ENCODE measurements at places on chromosomes 6 and 20.

DNA sequence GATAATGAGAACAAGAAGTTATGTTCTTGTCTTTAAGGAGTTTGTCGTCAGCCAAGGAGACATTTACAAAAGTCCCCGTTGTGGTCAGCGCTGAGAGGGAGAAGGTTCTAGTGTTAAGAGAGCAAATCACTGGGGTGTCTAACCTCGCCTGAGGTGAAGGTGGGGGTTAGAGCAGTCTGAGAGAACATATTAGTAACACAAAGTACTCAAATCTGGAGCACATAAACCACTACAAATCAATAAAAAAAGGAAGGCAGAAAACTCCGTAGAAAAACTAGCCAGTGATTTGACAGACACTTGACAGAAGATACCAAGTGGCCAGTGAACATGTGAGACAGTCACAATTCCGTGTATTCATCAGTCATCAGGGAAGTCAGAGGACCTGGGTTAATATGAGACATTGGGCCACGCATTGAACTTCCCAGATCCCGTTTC is 45.4 kb downstream of the CDS2 start:
- H3K27me3 ChIP-seq = no peaks in the 10 kb centered on the region
- no peaks in the 10 kb centered on the region for H3K4me1 ChIP-seq
- peak overlapping the region; percentile 47 for H3K27ac ChIP-seq
- H3K4me3 ChIP-seq = no peak overlapping the region

GRCh38 chr6:161634916-161635315 is 361.1 kb upstream of the AGPAT4 start:
- H3K4me1 ChIP-seq = no peaks in the 10 kb centered on the region
- H3K27me3 ChIP-seq = no peaks in the 10 kb centered on the region
- no peak overlapping the region for H3K27ac ChIP-seq
- DNase-seq = no peak
- H3K36me3 ChIP-seq = no peaks in the 10 kb centered on the region
- H3K4me3 ChIP-seq = no peak overlapping the region

- no peak overlapping the region for H3K4me3 ChIP-seq
- H3K36me3 ChIP-seq = no peaks in the 10 kb centered on the region
- no peak for DNase-seq
Measured at GRCh38 chr6:145842693-145843546, 28.3 kb upstream of the FBXO30 start.

- H3K36me3 ChIP-seq = no peaks in the 10 kb centered on the region
- H3K27ac ChIP-seq = peak overlapping the region; percentile 29
- peaks cover under 1% of the 10 kb centered on the region for H3K4me1 ChIP-seq
- H3K4me3 ChIP-seq = no peak overlapping the region
Measured at GRCh38 chr20:35151736-35152135, 4.6 kb upstream of the EDEM2 start.

- no peaks in the 10 kb centered on the region for H3K36me3 ChIP-seq
- H3K4me1 ChIP-seq = no peaks in the 10 kb centered on the region
- no peak overlapping the region for H3K27ac ChIP-seq
- no peaks in the 10 kb centered on the region for H3K27me3 ChIP-seq
- no peak overlapping the region for H3K4me3 ChIP-seq
Measured at GRCh38 chr6:37303891-37304503, 46.1 kb upstream of the TMEM217 start.

GRCh38 chr6:137780447-137781034 is 86.5 kb upstream of the TNFAIP3 start:
- H3K36me3 ChIP-seq = no peaks in the 10 kb centered on the region
- H3K27me3 ChIP-seq = no peaks in the 10 kb centered on the region
- H3K4me3 ChIP-seq = no peak overlapping the region
- no peak for DNase-seq
- H3K27ac ChIP-seq = peak overlapping the region; percentile 12
- no peaks in the 10 kb centered on the region for H3K4me1 ChIP-seq

- no peak overlapping the region for H3K27ac ChIP-seq
- no peak overlapping the region for H3K4me3 ChIP-seq
- no peak for DNase-seq
- H3K4me1 ChIP-seq = no peaks in the 10 kb centered on the region
- H3K27me3 ChIP-seq = peaks cover 6% of the 10 kb centered on the region
Measured at GRCh38 chr6:146065690-146066089, 36.8 kb downstream of the GRM1 start.

- H3K4me1 ChIP-seq = no peaks in the 10 kb centered on the region
- H3K27ac ChIP-seq = no peak overlapping the region
- H3K4me3 ChIP-seq = no peak overlapping the region
- H3K27me3 ChIP-seq = no peaks in the 10 kb centered on the region
Measured at GRCh38 chr6:133774356-133774755, 114.6 kb upstream of the TCF21 start.

- no peaks in the 10 kb centered on the region for H3K4me1 ChIP-seq
- no peak overlapping the region for H3K27ac ChIP-seq
- no peak overlapping the region for H3K4me3 ChIP-seq
- no peak for DNase-seq
Measured at GRCh38 chr6:146526192-146526591, 17.4 kb upstream of the RAB32 start.

- peaks cover 3% of the 10 kb centered on the region for H3K4me1 ChIP-seq
- H3K27me3 ChIP-seq = no peaks in the 10 kb centered on the region
- no peak for DNase-seq
- H3K27ac ChIP-seq = no peak overlapping the region
- H3K4me3 ChIP-seq = no peak overlapping the region
Measured at GRCh38 chr20:9354579-9354978, 159.8 kb upstream of the LAMP5 start.

GRCh38 chr20:19375801-19376200 is 163.4 kb downstream of the SLC24A3 start:
- H3K4me1 ChIP-seq = no peaks in the 10 kb centered on the region
- H3K27me3 ChIP-seq = no peaks in the 10 kb centered on the region
- no peak for DNase-seq

DNA sequence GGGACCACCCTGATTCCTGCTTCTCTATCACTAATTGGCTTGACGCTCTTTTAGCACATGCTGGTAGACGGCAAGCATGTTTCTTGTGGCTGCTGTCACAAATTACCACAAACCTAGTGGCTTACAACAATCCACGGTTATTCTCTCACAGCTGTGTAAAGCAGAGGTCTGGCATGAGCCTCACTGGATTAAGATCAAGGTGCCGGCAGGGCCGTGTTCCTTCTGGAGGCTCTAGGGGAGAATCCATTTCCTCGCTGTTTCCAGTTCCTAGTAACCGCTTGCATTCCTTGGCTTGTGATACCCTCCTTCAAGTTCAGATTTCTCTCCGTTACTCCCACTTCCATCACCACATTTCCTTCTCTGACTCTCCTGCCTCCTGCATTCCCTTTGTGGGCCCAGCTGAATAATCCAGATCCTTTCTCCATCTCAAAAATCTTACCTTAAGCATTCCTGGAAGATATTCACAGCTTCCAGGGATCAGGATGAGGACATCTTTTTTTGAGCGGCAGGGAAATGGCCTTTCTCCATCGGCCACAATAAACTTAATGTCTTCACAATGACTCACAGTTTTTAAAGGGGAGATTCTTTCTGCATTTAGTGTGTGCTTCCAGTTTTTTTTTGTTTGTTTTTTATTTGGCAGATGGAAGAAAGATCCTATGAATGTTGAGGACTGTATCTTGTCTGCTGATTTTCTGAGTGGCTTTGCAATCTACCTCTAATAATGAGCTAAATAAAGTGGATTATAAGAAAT is 39.9 kb downstream of the BMP6 start:
- no peaks in the 10 kb centered on the region for H3K27me3 ChIP-seq
- no peak for DNase-seq
- H3K4me3 ChIP-seq = no peak overlapping the region
- H3K4me1 ChIP-seq = no peaks in the 10 kb centered on the region
- H3K36me3 ChIP-seq = no peaks in the 10 kb centered on the region

DNA sequence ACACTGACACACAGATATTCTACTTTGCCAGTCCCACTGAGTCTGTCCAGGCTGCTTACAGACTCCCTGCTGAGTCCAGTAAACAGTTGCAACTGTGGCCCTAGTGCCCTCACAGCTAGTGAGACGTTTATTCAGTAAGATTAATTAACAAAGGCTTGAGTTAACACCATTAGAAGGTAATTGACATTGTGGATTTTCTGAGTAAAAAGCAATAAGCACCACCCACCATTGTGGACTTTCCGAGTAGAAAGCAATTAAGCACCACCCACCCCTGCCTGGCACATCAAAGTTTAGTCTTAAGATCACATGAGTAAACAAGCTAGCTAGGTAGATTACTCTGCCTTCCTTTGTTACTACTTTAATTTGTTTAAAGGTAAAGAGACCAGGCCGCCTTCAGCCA is 408.6 kb upstream of the IMPG1 start:
- DNase-seq = no peak
- no peaks in the 10 kb centered on the region for H3K4me1 ChIP-seq
- H3K27me3 ChIP-seq = no peaks in the 10 kb centered on the region
- no peak overlapping the region for H3K27ac ChIP-seq
- H3K4me3 ChIP-seq = no peak overlapping the region

- no peaks in the 10 kb centered on the region for H3K36me3 ChIP-seq
- no peak for DNase-seq
- no peaks in the 10 kb centered on the region for H3K27me3 ChIP-seq
Measured at GRCh38 chr6:52143551-52143950, 42.6 kb upstream of the IL17A start.

DNA sequence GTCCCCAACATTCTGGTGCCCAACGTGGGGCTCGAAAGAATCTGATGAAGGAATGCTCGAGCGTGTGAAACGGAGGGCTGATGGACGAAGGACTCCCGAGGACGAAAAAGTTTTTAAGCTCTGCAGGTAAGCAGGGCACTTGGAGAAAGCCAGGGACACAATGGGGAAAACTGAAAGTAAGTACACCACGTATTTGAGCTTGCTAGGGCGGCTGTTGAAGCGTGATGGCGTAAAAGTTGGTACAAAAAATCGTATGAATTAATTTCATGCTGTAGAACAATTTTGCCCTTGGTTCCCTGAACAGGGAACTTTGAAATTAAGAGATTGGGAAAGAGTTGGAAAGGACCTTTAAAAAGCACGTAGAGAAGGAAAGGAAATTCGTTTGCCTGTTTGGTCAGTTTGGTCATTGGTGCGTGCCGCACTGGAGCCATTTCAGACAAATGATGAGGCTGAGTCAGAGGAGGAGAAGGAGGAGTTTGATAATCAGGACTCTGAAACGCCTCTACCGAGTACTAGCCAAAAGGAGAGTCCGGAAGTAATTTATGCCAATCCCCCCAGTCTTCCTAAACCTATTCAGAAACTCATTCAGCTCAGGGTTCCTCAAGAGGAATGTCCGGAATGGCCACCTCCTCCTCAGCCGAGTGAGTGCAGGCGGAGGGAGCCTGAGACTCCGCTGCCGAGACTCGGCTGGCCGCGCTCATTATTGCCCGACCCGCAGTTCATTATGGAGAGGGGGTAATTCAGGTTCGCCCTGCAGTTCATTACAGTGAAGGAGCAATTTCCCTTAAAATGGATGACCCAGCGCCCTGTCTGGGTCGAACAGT is 59.2 kb upstream of the PRSS16 start:
- H3K36me3 ChIP-seq = no peaks in the 10 kb centered on the region
- H3K4me1 ChIP-seq = no peaks in the 10 kb centered on the region
- peak overlapping the region; percentile 77 for H3K27ac ChIP-seq

GRCh38 chr6:135202836-135203235 is 21.7 kb downstream of the MYB start:
- no peak overlapping the region for H3K4me3 ChIP-seq
- DNase-seq = no peak
- H3K4me1 ChIP-seq = no peaks in the 10 kb centered on the region
- H3K36me3 ChIP-seq = no peaks in the 10 kb centered on the region
- no peak overlapping the region for H3K27ac ChIP-seq

- no peaks in the 10 kb centered on the region for H3K4me1 ChIP-seq
- H3K4me3 ChIP-seq = no peak overlapping the region
Measured at GRCh38 chr20:37503256-37503927, 17.7 kb upstream of the NNAT start.

DNA sequence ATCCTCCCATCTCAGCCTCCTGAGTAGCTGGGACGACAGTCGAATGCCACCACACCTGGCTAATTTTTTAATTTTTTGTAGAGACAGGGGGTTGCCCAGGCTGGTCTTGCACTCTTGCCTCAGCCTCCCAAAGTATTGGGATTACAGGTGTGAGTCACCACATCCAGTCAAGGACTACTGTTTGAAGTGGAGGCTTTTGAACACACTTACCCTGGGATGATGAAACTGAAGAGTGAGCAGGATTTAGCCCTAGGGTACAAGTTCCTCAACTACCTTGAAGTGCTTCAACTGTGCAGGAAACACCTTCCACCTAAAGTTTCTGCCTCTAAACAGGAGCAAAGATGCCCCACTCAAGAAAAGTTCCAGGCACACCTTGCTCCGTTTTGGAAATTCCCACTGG is 15.7 kb upstream of the PARD6B start:
- no peaks in the 10 kb centered on the region for H3K4me1 ChIP-seq
- no peak for DNase-seq
- no peak overlapping the region for H3K4me3 ChIP-seq
- H3K27me3 ChIP-seq = no peaks in the 10 kb centered on the region
- no peaks in the 10 kb centered on the region for H3K36me3 ChIP-seq
- no peak overlapping the region for H3K27ac ChIP-seq

- DNase-seq = no peak
- H3K27me3 ChIP-seq = no peaks in the 10 kb centered on the region
- H3K36me3 ChIP-seq = no peaks in the 10 kb centered on the region
- no peaks in the 10 kb centered on the region for H3K4me1 ChIP-seq
- no peak overlapping the region for H3K4me3 ChIP-seq
- H3K27ac ChIP-seq = no peak overlapping the region
Measured at GRCh38 chr20:17043323-17043722, 183.5 kb upstream of the PCSK2 start.

DNA sequence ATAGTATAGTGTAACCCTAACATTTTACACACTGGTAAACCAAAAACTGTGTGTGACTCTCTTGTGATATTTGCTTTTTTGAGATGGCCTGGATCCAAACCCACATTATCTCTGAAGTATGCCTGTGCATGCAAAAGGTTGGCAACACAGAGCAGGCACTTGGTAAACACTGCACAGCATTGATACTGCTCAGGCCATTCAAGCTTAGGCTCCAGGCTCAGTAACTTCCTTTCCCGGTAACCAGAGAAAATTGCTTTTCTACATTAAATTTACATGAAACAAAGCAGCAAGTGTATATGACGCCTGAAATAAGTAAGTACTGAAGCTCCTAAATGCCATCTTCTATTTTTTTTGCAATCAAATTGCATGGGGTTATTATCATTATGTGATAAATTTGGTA is 205.7 kb downstream of the EPM2A start:
- H3K36me3 ChIP-seq = no peaks in the 10 kb centered on the region
- H3K4me1 ChIP-seq = no peaks in the 10 kb centered on the region
- DNase-seq = no peak
- H3K27ac ChIP-seq = no peak overlapping the region

GRCh38 chr20:61042506-61043385 is 209.3 kb upstream of the CDH4 start:
- no peak overlapping the region for H3K4me3 ChIP-seq
- no peaks in the 10 kb centered on the region for H3K4me1 ChIP-seq
- H3K27me3 ChIP-seq = no peaks in the 10 kb centered on the region
- no peaks in the 10 kb centered on the region for H3K36me3 ChIP-seq
- no peak for DNase-seq

DNA sequence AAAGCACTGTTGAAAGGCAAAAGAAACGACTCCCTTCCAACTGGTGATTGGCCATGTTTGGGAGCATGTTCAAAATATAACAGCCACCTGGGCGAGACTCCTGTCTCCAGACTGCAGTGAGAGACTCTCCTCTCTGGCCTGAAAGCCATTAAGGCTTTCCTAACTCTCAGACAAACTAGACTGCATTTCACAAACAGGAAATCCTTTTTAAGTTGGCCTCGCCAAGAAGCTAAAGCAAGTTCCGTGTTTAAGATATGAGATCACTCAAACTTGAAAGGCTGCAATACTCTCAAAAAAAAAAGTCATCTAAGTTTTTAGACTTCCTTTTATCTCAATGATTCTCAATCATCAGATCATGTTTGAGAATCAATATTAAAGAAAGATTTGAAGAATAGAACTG is 117.0 kb downstream of the TFAP2A start:
- no peaks in the 10 kb centered on the region for H3K36me3 ChIP-seq
- H3K4me3 ChIP-seq = no peak overlapping the region
- no peaks in the 10 kb centered on the region for H3K4me1 ChIP-seq
- no peak overlapping the region for H3K27ac ChIP-seq
